ENCODE measurements at places on chromosomes 1 and 21. TPM values are rescaled to one million over a fixed set of nuclear protein-coding genes. Genes with fewer than 3 reads are reported as not detected.

- DNase-seq = no peak
Observed at GRCh38 chr1:14941864-14942263, 211.7 kb upstream of the TMEM51 start.

DNA sequence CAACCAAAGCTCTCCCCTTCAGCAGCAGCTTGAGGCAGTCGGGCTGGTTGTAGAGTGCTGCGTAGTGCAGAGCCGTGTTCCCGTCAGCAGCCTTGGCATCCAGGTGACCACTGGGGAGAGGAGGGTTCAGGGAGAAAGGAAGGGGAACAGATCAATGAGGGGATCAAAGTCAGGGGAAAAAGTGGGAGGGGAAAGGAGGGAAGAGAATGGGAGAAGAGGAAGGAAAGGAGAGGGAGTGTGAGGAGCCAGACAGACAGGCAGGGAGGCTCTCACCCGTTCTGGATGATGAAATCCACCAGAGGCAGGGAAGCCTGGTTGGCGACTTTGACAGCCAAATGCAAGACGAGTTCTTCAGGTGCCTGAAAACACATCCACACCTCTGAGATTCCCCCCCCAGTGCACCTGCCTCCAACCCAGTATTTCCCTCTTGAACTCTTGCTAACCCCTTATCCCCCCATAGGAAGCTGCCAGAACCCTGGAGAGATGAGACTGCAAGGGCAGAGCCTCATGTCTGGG lies 9.8 kb upstream of the TCEA3 start:
- DNase-seq = no peak

DNA sequence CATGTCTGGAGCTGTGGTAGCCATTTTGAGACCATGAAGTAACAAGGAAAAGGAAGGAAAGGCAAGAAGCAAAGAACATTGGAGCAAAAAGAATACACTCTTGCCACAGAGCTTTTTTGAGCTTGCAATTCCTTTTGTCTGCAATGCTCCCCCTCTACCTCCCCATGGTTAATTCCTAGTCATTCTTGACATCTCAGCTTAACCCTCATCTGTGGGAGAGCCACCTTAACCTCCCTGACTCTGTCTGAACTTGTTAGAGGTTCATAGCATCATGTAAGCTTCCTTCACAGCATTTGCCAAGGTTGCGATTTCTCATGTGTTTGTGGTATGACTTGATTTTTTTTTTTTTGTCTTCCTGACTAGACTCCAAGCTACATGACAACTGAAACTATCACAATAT lies 564.1 kb upstream of the PLXNA2 start:
- no peak for DNase-seq

DNA sequence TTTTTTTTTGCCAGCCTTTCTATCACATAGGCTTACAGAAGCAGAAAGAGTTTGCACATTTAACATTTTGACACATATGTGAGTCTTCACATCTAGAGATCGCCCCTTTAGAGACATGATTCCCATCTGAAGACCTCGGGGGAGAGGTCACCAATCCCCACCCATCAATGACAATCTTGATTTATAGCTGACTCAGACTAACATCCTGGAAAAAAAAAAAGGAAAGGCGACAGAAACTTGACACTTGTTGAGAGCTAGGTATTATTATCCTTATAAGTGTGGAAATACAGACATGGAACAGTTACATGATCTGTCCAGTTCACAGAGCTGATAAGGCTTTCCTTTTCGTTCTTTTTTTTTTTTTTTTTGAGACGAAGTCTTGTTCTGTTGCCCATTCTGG lies 28.0 kb upstream of the NID1 start:
- DNase-seq = no peak

GRCh38 chr1:84373436-84374141 lies 24.7 kb upstream of the DNASE2B start:
- no peak for DNase-seq

DNA sequence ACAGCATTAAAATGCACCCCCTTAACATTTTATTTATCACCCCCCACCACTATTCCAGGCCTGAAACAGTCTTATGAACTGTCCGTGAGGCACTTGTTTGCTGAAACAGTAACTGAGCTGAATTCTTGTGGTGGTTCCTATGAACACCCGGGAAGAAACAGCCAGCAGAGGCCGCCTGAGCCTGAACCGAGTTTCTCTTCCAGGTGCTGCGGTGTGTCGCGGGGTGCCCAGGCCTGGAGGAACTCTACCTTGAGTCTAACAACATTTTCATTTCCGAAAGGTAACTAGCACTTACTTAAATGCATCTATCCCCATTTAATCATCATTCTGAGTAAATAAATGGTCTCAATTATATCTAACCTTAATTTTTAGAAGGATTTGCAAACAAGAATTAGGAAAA lies 66.8 kb downstream of the TBCE start:
- no peak for DNase-seq

ANKRD34A gene
- total RNA-seq = 1.8 TPM

GRCh38 chr1:205271277-205271676 lies 43.5 kb downstream of the TMCC2 start:
- peak; percentile 61 for DNase-seq
